ENCODE measurements at places on chromosomes 5 and 9.

GRCh38 chr5:147691130-147691529 is 91.4 kb downstream of the JAKMIP2 start:
- no peak for DNase-seq

GRCh38 chr9:115278326-115279035 is 160.5 kb upstream of the TNC start:
- DNase-seq: no peak

DNA sequence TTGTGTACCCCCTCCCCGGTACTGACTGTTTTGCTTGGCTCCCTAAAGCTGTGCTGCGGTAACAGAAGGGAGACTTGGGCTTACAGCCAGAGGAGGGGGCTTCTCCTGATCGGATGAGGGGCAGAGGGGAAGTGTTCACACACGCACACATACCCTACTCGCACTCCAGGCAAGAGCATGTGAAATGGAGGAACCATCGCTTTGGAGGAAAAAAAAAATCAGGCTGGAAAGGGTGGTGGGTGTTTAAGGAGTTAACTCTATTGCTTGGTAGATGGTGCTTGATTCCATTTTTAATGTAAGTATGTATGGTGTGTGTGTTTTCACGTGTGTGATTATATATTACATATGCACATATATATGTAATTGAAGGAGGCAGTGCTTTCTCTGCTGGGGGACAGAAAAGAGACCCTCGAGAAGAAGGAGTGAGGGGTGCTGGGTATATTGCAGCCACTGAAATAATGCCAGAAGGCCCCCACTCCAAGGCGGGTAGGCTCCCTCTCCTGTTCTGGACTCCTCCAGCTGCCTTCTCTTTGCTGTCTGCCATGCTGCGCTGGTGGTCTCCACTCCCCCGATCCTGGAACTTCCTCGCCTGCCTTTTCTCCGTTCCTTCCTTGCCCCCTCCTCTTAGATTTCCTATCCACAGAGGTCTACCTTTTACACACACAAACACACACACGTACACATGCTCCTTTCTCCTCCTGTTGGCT is 721 bp downstream of the GRIA1 start:
- no peak for DNase-seq

DNA sequence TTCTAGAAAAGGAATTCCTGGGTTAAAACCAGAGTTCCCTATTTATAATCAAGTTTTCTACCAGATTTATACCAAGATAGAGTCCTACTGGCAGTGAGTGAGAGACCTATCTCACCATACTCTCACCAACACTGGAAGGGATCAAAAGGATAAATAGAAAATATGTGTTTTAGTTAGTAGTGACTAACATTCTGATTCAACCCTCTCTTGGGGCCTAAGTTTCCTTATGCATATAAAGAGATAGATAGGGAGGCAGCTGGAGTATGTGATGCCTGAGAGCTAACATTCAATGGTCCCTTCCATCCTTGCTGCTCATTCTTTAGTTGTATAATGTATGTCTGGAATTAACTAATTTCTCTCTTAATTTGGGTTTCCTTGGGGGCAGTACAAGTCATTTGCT is 32.0 kb downstream of the CKMT2 start:
- DNase-seq: peak; percentile 29

Data from brain microvascular endothelial cell (primary cell).